ENCODE measurements at places on chromosomes 4 and X. TPM values are rescaled to one million over a fixed set of nuclear protein-coding genes. Genes with fewer than 3 reads are reported as not detected.

- DNase-seq, result no peak
These were observed 337.1 kb upstream of the CTSO start for GRCh38 chr4:156290811-156291210.

Gene NFXL1
- total RNA-seq, result 21.1 TPM

- DNase-seq, result no peak
These were observed 15.8 kb upstream of the DHRSX start for GRCh38 chrX:2516623-2517022.

Gene SPANXC
- total RNA-seq, result not detected

Gene CLNK
- 0.29 TPM for total RNA-seq

Gene ZNF732
- total RNA-seq, result not detected
